ENCODE measurements at places on chromosomes 13 and 19. TPM values are rescaled to one million over a fixed set of nuclear protein-coding genes. Genes with fewer than 3 reads are reported as not detected.

Gene C5AR1
- 1.3 TPM for total RNA-seq

Gene URI1
- total RNA-seq, result 27.3 TPM

Gene ZNF728
- 0.23 TPM for total RNA-seq

Gene MAB21L1
- 0.12 TPM for total RNA-seq

Gene FXYD7
- not detected for total RNA-seq

Gene SLITRK5
- 0.31 TPM for total RNA-seq

Gene NCLN
- 68.1 TPM for total RNA-seq

Gene NOP53
- total RNA-seq, result 297 TPM

Gene PTPRH
- total RNA-seq, result 9.6 TPM

DNA sequence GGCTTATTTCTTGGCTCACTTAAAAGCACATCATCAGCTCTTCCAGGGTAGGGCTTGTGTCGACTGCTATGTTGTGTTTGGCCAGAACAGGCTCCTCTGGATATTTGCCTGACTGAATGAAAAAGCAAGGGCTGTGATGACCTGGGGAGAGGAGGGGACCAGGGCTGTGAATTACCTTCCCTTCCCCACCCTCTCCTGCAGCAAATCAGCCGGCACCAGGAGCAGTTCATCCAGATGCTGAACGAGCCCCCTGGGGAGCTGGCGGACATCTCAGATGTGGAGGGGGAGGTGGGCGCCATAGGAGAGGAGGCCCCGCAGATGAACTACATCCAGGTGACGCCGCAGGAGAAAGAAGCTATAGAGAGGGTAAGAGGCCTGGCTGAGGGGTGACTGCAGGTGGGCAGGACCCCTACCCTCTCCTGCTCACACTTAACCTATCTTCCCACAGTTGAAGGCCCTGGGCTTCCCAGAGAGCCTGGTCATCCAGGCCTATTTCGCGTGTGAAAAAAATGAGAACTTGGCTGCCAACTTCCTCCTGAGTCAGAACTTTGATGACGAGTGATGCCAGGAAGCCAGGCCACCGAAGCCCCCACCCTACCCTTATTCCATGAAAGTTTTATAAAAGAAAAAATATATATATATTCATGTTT is 4.4 kb downstream of the GADD45GIP1 start:
- no peak for DNase-seq

GRCh38 chr19:53196777-53197396 is 3.7 kb upstream of the ZNF665 start:
- peak; percentile 96 for DNase-seq

DNA sequence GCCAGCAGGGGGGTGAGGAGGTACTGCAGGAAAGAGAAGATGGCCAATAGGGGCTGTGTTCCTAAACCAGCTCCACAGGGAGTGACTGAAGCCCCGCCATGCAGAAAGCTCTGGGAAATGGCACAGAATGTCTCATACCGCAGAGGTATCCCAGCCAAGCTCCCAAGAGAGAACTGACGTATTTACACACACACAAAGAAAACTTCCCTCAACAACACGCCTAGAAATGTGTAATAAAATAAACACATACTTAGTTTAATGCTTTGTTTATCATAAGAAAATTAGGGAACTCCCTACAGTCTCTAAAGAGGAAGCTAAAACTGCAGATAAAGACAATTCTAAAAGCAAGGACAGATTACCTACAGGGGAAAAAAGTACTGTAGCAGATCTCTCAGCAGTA is 40.0 kb downstream of the ESD start:
- DNase-seq, result no peak

GRCh38 chr19:37954421-37954874 is 47.4 kb downstream of the SIPA1L3 start:
- DNase-seq, result no peak

DNA sequence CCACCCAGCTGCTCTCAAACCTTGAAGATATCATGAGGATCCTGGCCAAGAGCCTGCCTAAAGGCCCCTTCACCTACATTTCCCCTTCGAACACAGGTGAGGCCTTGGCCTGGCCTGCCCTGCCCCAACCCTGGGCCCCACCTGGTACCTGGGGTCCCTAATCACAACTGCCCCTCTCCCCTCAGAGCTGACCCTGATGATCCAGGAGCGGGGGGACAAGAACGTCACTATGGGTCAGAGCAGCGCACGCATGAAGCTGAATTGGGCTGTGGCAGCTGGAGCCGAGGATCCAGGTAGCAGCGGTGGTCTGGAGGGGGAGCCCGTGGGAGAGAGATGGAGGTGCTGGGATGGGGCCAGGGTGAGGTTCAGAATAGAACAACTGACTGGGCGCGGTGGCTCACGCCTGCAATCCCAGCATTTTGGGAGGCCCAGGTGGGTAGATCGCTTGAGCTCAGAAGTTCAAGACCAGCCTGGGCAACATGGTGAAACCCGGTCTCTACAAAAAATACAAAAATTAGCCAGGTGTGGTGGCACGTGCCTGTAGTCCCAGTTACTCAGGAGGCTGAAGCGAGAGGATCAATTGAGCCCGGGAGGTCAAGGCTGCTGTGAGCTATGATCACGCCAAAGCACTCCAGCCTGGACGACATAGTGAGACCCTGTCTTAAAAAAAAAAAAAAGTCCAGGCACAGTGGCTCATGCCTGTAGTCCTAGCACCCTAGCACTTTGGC is 17.5 kb downstream of the DDX39A start:
- no peak for DNase-seq

DNA sequence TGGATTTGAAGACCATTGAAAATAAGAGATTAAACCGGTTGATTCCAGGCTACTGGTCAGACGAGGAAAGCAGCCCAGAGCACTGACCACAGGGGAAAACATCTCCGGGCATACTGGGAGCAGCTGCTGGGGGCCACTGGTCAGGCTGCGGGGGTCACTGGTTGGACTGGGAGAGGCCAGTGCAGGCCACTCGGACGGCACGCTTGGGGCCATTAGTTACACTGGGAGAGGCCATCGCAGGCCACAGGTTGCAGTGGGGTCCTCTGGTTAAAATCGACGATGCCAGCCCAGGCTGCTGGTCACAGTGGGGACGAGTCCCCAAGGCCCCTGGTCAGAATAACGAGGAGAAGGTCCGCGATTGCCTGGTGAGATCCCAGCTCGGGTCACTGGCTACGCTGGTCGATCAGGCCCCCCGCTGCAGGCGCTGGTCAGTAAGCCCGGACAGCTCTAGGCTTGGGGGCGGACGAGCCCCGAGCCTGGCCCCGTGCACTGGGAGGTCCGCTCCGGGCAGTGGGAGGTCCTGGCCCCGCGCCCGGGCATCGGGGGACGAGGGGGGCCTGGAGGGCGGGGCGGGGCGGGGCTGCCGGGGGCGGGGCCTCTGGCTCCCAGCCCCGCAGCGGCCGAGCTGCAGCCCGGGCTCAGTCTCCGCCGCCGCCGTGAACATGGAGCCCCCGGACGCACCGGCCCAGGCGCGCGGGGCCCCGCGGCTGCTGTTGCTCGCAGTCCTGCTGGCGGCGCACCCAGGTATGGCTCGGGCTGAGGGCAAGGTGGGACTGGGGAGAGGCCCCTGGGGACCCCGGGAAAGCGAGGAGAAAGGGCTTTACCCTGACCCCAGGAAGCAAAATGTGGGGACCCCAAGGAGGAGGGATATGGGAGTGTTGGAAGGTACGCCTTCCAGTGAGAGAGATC is at the start of gene BCAM:
BCAM (plus strand) TSS at position 641 of the 909 bp plus-strand sequence; CDS start at position 663, 22 bp downstream.
- peak; percentile 74 for DNase-seq

DNA sequence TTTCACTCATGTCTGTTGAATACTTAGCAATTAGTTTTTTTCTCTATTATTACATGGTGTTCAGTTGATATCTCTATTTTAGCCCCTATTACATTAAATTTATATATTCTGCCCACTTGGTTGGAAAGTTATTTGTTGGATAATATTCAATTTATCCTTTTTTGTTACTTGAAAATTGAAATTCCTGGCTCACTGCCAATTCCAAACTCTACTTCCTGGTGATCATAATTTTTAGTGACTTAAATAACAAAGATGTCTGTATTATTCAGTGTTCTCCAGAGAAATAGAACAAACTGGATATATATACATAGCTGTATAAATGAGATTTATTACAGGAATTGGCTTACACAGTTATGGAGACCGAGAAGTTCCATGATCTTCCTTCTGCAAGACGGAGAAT is 93.6 kb downstream of the GPC5 start:
- DNase-seq, result no peak

GRCh38 chr19:29836409-29836825 is 24.6 kb downstream of the CCNE1 start:
- no peak for DNase-seq

GRCh38 chr19:40954573-40954972 is 36.5 kb upstream of the CYP2B6 start:
- DNase-seq, result no peak

DNA sequence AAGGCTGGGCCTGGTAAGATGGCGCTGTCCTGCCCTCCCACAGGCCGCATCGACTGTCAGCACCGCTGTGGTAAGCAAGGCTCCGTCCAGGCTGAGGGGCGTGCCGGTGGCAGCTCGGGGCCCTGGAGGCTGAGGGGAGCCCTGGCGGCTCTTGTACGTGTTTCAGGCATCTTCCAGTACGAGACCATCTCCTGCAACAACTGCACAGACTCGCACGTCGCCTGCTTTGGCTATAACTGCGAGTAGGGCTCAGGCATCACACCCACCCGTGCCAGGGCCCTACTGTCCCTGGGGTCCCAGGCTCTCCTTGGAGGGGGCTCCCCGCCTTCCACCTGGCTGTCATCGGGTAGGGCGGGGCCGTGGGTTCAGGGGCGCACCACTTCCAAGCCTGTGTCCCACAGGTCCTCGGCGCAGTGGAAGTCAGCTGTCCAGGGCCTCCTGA is 1.2 kb downstream of the IZUMO4 start:
- DNase-seq, result peak; percentile 86

GRCh38 chr19:41939861-41940730 is 11.8 kb upstream of the ERFL start:
- no peak for DNase-seq

DNA sequence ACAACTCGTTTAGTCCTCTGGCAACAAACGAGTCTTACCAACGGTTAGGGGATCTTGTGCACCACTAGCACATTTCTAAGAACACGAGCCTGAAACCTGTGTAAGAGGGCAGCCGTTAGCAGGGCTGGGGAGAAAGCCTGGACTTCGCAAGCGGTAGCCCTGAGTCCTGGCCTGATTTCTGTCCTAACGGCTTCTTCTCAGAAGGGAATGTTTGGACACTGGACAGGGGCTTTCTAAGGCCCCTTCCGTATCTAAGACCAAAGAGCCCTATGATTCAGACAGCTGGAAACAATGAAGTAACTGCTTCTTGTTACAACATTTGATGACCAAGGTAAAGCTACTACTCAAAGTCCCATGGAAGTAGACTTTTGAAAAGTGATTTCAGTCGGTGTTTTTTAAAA is 2.2 kb downstream of the ANKRD10 start:
- DNase-seq, result no peak

GRCh38 chr19:35055715-35056179 is 14.2 kb downstream of the HPN start:
- no peak for DNase-seq

- no peak for DNase-seq
These were observed 142.5 kb downstream of the DCLK1 start for GRCh38 chr13:35988648-35989081.

GRCh38 chr13:97228850-97229521 is 6.9 kb downstream of the MBNL2 start:
- no peak for DNase-seq

- no peak for DNase-seq
These were observed 2.4 kb downstream of the CUL4A start for GRCh38 chr13:113211774-113212173.

DNA sequence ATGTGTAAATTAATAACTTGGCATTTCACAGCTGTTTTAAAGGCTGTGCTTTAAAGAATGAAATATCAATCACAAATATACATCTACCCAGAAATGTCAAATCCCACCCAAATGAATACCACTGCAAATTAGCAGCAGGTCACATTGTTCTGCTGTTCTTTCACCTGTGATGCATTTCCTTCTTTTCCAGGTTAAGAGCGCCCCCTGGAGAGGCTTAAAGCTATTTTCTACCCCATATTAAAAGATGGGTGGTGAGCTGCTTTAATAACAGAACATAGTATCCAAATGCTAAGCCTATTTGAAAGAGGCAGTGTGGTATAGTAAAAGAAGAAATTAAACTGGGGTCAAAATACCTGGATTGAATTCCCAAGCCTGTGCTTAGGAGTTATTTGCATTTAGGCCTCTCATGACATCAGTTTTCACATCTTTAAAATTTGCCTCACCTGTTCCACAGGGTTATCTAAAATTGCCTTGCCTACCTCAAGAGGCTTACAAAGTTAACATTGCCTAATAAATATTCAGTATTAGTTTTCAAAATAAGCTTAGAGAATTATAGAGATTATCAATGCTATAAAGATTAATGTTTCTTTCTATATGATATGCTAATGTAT is 396.9 kb upstream of the SLITRK5 start:
- DNase-seq, result peak; percentile 14
